ENCODE measurements at places on chromosomes 12 and 14. TPM values are rescaled to one million over a fixed set of nuclear protein-coding genes. Genes with fewer than 3 reads are reported as not detected.

SYNDIG1L gene
- total RNA-seq: 0.13 TPM

CLEC4C gene
- total RNA-seq: not detected

DNA sequence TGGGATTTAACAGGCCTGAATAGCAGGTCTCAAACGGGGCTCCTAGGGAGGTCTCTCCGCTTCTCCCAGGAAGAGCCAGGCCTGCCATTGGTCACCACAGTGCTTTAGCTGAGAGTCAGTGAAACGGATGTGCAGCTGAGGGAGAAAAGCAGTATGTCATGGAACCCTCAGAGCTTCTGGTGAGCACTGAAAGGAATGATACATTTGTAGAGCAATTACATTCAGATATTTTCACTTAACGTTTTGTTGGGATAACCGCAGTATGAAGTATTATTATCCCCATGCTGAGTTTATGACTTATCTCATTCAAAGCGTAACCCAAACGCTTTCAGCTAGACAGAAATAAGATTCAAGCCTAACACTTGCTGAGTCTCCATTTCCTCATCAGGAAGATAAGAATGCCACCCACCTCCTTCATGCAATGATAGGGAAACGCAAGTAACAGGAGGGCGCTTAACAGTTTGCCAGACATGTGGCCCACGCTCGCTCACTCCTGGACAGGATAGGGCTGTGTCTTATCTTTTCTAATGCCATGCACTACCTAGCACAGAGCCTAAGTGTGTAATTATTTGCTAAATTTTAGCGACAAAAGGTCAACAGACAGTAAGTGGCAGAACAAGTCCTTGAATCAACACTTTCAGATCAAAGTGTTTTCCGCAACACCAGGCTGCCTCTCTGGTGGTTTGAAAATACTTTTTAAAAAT, 28.2 kb downstream of the DAD1 start:
- DNase-seq: no peak

RASSF3 gene
- total RNA-seq: 6.6 TPM

- DNase-seq: peak; percentile 34
These were observed 1808.9 kb upstream of the SEL1L start for GRCh38 chr14:83342590-83342989.

DNA sequence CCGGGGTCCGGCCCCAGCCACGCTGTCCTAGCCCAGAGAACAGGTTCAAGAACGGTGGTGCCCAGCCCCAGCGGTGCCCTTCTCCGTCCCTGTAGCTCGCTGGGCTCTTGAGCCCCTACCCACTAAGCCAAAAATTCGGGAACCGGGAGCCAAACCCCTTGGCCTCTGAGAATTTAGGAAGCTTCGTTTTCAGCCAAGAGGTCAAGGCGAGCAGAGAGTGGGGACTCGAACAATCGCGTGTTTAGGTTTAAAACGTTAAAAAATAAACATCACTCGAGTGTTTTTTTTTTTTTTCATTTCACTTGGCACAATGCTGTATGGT, 6.2 kb downstream of the SIX1 start:
- no peak for DNase-seq

DNA sequence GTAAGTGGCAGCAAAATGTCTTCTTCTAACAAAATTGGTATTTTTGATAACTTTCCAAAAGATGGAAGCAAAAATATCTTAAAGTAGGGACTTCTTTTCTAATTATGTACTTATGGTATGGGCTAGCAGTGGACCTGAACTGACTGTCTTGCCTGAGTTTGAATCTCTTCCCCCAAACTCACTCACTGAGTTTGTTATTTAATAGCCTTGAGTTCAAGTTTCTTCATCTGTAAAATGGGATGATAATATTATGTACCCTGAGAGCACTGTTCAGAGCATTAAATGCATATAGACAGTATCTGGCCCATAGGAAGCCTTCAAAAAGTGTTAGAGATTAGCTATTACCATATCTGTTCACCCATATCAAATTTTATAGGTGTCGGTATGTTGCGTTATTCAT, 210.4 kb upstream of the NUDT4 start:
- DNase-seq: no peak

DNA sequence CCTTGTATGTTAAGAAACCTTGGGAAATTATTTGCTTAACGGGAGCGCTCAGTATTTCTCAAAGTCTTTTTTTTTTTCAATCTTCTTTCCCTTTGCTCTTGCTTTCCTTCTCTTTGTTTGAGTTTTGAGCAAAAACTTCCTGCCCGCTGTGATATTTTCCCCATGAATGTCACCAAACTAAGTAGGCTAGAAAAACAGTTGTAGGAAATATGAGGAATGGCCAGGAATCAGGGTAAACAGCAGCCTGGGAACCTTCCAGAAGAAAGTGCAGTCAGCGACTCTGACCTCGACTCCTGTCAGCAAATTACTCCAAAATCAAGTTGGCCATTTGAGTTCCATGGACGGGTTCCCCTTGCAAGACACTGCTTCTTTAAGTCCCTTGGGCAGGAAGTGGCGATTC, 11.6 kb upstream of the RFLNA start:
- DNase-seq: no peak

DNA sequence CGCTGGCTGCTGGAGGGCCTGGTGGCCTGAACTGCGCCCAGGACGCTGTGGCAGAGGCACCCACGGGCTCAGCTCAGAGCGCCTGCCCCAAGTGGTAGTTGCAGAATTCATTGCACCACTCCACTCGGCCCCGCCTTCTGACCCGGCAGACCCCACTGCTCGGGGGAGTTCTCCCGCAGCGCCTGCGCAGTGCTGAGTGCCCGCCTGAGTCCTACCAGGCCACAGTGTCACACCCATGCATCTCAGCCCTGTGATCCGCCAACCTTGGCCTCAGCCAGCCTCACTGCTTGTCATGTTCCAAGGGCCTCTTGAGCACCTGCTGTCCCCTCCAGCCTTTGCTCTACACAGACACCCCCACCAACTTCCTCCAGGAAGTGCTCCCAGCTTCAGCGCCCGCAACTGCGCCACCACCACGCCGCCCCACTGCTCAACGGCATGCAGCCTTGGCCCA, 12.2 kb downstream of the DEGS2 start:
- DNase-seq: no peak

GRCh38 chr14:84003346-84003745, 1526.6 kb upstream of the FLRT2 start:
- no peak for DNase-seq

DNA sequence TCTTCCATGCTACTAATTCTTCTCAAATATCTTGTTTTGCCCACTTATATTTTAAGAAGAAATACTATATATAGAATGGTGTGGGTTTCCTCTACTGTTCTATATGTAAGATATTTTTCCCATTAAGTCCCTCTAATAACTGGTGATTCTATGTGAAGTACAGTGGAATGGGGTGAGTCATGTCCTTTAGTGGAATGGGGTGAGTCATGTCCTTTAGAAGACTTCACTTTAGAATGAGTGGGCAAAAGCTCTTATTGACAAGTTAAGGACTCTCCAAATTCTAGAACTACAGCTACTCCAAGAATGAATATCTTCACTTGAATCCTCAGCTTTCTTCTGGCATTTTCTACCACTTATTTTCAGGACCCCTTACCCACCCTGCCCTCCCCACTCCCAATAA, 349.9 kb downstream of the ETNK1 start:
- no peak for DNase-seq

DNA sequence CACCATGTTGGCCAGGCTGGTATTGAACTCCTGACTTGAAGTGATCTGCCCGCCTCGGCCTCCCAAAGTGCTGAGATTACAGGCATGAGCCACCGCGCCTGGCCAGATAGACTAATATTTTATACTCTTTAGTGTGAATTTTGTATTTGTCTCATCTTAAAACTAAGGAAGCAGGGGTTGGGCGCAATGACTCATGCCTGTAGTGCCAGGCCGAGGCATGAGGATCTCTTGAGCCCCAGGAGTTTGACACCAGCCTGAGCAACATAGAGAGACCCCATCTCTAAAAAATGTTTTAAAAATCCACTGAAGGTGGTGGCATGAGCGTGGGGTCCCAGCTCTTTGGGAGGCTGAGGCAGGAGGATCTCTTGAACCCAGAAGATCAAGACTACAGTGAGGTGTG, 9.0 kb downstream of the DYNC1H1 start:
- DNase-seq: peak; percentile 84

GRCh38 chr12:15592934-15593333, 196.3 kb downstream of the EPS8 start:
- DNase-seq: no peak

GRCh38 chr14:67133595-67134441, 55.4 kb upstream of the GARIN2 start:
- no peak for DNase-seq

OASL gene
- 0.39 TPM for total RNA-seq

DENND5B gene
- total RNA-seq: 5.4 TPM

HCAR3 gene
- total RNA-seq: 11.7 TPM

ABCD2 gene
- total RNA-seq: 0.08 TPM

DNA sequence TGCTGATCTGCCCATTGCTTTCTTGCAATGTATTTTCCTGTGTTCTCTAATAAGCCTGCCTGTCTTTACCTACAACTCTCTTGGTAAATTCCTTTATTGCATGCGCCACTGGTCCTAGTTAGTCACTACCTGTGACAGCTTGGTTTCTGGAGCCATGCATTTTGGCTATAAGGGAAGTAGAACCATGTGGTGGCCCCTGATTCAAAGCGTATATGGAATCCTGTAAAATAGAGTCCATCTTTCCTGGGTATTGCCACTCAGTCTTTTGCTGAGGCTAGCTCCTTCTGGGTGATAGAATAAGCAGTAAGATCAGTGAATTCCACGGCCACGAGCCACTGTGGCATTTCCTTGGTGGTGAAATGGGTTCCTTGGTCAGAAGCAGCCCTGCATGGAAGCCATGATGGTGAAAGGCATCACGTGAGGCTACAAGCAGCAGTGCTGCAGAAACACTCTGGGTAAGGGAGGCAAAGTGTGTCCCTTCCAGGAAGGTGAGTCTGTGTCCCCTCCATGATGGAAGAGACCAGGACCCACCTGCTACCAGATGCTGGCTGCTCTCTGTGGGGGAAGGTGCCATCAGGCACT, 19.6 kb downstream of the TNFAIP2 start:
- DNase-seq: no peak

DNA sequence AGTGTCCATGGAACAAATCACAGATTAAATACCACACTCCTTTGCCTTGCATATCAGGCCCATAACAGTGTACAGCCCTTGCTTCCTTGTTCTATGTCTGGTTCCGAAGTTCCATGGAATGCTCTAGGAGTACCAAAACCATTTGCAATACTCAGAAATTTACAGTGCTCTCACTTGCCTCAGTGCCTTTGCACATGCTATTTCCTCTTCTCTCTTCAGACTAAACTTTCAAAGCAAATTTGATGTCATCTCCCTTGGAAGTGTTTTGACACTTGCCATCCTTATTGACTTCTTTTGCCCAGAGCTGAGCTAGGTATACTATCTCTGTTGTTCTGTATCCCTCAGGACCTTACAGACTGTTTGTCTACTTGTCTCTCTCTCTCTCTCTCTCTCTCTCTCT, 6.1 kb downstream of the ANO4 start:
- DNase-seq: no peak

DNA sequence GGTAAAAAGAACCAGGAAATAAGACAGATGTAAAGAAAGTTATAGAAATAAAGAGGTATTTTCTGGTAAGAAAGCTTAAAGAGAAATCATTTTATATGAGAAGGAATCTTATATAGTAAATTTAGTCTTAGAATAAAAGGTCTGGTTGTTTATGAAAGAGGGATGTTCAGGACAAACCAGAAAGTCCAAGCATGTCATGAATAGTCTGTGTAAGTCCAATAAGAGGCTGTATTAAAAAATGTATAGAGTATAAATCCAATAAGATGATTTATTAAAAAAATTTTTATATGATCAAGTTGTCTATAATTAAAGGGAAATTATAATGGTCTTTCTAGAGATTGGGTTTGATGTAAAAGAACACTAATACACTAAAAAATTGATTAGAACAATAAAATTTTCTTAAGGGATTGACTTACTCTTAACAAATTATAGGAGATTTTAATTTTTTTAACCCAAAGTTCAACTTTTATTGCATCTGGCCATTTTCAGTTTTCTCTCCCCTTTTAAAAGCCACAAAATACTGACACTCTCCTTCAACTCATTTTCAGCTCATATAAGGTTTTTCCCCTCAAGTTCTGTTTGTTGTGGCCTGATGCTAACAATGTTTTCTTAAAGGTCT, 35.1 kb downstream of the ST8SIA1 start:
- DNase-seq: no peak

DNA sequence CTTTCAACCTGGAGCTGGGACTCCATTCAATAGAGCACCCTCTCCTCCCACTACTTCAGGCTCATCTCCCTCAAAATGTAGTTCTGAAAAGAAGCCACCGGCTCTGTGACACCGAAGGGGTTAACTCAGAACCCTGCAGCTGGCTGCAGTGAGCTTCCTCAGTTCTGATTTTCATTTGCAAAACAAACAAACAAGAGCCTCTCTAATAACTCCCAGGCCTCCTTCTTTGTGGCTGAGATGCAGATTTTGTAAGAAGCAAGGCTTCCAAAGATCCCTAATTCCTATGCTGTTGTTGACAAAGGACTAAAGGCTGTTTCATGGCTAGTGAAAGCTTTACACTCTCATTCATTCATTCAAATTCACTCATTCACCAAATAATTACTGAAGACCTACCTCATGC, 333.4 kb upstream of the TBX3 start:
- DNase-seq: no peak

- peak; percentile 4 for DNase-seq
These were observed 171.7 kb upstream of the RTL1 start for GRCh38 chr14:101075025-101075800.

TPPP2 gene
- total RNA-seq: not detected

AMN gene
- 26.1 TPM for total RNA-seq

GRCh38 chr14:100203962-100204834, 34.7 kb upstream of the YY1 start:
- no peak for DNase-seq

RERGL gene
- total RNA-seq: 1.7 TPM

DNA sequence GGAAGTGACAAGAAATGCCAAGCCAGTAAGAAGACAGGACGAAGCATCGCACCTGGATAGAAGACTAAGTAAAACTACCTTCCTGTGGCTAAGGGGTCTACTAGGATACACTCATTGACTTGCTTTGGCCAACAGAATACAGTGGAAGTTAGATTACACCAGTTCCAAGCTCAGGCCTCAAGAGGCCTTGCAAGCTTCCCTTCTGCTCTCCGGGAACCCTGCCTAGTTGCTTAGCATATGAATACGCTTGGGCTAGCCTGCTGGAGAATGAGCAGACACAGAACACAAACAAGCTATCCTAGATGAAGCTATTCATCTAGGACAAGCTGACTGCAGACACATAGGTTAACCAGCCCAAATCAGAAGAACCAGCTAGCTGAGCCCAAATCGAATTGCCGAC, 97.0 kb downstream of the DPF3 start:
- no peak for DNase-seq

DNA sequence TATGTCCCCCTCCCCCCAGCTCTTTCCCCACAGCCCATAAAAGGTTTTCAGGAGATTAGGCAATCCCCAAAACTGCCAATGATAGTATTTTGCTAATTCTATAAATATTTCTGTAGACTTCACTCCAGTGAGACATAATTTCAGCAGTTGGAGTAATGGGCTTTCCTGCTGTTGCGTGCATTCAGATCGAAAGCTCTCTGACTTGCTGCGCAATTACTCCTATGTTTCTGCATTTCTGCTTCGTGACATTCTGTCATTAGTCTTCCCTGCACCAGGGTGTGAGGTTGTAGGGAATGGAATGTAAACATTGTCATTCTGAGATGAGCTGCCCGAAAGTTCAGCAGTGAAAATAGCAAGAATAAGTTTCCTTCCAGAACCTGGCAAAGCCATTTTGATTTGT, 58.2 kb downstream of the SAMD4A start:
- DNase-seq: no peak

MRPL51 gene
- total RNA-seq: 62.1 TPM

HNF1A gene
- not detected for total RNA-seq

GRCh38 chr12:23775208-23775607, 174.3 kb downstream of the SOX5 start:
- DNase-seq: no peak

RNU7-1 gene
- total RNA-seq: not detected
